ENCODE measurements at places on chromosomes 2 and 18. TPM values are rescaled to one million over a fixed set of nuclear protein-coding genes. Genes with fewer than 3 reads are reported as not detected.

- DNase-seq = no peak
These were observed 284.5 kb downstream of the SS18 start for GRCh38 chr18:25805939-25806338.

- DNase-seq = no peak
These were observed 34.7 kb upstream of the FAM124B start for GRCh38 chr2:224436634-224437033.

DNA sequence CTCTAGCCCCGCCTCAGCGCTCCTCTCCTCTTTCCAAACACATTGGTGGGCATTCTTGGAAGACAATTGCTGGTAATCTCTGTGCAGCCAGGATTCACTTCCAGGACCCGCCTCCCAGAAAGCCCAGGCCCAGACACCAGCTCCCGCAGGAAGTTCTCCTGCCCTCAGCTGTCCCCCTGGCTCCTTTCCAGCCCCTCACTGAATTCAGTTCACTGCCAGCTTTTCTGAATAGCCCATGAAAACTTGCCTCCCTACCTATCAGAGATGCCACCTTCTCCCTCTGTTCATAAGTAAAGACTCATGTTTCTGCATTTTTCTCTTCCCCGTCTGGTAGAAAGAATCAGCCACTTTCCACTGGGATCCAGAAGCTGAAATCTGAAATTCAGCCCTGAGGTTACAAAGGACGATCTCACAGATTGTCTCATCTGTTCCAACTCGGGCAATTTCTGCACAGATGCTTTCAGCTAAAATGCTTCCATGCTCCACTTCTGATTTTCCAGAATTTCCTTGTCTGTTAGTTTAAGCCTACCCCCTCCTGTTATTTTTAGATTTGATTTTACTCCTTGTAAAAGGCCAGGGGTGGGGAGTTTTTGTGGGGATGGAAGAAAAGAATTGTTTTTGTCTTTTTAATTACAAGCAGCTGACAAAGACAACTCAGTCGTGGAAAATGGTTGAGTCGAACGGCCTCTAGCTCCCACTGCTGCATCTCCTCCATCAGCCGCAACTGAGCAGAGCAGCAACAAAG lies 98.1 kb downstream of the SP3 start:
- DNase-seq = no peak

DNA sequence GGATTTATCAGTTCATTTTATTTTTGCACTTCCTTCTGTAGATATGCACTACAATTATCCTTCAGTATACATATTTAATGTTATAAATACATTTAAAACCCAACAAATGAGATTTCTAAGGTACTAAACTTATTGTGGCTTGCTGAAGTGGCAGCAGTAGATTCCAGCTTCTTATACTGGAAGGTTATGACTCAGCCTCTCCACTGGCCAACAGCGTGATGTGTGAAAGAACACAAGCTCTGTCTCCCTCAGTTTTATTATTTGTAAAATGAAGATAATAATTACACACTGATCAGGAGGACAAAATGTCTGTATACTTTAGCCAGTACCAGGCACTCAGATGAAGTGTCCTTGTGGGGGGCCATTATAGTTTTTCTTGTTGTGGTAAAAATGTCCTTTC lies 1147.1 kb downstream of the CNTNAP5 start:
- DNase-seq = no peak

- DNase-seq = no peak
These were observed 104.2 kb downstream of the ACKR3 start for GRCh38 chr2:236673823-236674185.

DNA sequence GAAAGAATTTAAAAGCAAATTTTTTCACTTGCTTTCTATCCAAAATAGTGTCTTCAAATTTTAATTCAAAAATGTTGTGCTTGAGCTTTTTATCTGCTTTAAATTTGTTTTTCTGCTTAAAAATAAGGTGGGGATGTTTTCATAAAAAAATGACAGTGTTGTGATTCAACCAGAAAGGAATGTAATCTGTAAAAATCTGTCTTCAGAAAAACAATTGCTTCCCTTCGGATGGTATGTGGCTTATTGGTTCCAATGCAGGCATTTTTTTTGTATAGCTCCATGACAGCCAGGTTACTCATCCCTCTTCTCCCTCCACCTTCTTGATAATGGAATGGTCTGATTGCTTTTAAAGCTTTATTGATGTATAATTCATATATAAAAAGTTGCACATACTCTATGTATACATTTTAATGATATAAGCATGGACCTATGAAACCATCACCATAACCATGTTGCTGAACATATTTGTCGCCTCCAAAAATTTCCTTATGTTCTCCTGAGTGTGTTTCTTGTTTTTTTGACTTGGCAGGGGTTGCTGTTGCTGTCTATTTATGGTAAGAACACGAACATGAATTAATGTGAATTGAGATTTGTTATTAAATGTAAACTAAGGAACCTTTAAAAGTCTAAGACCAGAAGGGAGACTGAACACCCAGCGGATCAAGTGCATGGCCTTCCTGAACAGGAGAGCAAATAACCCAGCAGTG lies 363.7 kb upstream of the SPHKAP start:
- no peak for DNase-seq

DNA sequence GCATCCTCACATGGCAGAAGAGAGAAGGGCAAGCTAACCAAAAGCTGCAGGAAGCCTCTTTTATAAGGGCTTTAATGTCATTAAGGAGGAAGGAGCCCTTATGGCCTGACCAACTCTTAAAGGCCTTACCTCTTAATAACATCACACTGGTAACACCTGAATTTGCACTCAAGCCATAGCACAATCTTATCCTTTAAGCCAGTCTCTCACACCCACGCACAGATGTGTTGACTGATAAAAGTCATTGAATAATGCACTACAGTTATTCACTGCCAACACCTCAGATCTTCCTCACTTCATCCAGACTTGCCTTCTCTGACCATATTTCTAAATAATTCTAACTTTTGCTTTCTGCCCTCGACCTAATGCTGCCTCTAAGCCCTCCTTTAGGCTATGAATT lies 516.8 kb downstream of the ADCYAP1 start:
- no peak for DNase-seq

The ARHGEF4 gene
- polyA plus RNA-seq = 8.0 TPM

DNA sequence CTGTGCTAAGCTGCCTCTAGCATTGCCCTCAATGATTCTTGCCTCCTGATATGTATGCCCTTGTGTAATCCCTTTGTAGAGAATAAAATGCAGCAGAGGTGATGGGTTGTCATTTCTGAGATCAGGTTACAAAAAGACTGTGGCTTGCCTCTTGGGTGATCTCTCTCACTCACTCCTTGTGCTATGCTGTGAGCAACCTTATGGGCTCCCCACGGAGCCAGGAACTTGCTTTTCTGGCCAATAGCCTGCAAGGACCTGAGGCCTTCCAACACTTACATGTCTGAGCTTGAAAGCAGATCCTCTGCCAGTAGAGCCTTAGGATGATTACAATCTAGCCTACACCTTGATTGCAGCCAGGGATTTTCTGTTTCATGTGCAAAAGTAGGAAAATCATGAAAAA lies 123.1 kb upstream of the XIRP2 start:
- DNase-seq = no peak

The TSPYL6 gene
- 0.04 TPM for polyA plus RNA-seq

GRCh38 chr2:204896146-204896545 lies 350.9 kb downstream of the PARD3B start:
- DNase-seq = no peak

- no peak for DNase-seq
These were observed 2.1 kb downstream of the NDC80 start for GRCh38 chr18:2573408-2573807.

GRCh38 chr2:64866797-64867196 lies 122.4 kb upstream of the SLC1A4 start:
- no peak for DNase-seq

The REG3A gene
- not detected for polyA plus RNA-seq

GRCh38 chr2:193518041-193518817 lies 1323.5 kb upstream of the TMEFF2 start:
- no peak for DNase-seq

GRCh38 chr2:19261061-19261460 lies 97.4 kb downstream of the OSR1 start:
- DNase-seq = no peak

DNA sequence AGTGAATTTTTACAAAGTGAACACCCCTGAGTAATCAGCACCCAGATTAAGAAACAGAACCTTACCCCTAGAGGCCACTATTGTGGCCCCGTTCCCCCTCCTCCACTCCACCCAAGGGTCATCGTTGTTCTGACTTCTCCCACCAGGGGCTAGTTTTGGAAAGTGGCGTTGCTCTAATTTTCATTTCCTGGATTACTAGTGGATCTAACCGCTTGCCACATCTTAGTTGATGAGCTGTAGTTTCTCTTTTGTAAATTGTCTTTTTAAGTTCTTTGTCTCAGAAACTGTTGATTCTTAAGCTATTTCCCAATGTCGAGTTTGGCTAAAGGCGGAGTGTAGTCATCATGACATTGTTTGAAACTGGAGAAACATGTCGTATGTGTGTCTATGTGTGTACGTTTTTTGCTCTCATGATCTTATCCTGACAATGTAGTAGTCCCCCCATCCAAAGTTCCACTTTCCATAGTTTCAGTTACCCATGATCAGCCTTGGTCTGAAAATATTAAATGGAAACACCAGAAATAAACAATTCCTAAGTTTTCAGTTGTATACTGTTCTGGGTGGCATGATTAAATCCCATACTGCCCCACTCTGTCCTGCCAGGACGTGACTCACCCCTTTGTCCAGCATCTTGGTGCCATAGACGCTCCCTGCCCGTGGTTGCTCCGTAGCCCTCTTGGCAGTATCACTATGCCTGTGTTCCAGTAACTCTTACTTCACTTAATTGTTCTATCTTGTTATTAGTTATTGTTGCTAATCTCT lies 71.0 kb upstream of the SP3 start:
- DNase-seq = no peak

The TMEM37 gene
- polyA plus RNA-seq = 46.3 TPM

DNA sequence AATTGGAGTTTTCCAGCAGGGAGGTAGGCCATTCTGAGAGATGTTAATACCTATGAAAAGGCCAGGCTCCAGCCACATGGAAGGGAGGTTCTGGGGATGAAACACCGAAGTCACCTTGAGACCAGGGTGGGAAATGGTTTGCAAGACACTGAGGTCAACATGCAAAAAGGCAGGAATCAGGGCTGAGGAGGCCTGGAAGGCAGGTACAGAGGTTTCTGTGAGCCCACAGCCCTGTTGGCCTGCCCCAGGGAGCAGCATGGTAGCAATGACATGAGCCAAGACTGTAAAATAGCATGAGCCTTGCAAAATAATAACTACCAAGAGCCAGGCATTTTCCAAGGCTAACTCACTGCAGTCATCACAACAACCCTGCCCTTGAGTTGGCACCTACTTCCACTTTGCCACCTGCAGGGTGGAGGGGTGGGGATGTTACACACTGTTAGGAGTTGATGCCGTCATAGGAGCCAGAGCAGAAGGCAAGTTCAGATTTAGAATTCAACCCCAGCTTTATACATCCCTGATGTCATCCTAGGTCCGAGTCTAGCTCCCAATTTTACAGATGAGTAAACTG lies 61.3 kb downstream of the ZBTB7C start:
- no peak for DNase-seq

DNA sequence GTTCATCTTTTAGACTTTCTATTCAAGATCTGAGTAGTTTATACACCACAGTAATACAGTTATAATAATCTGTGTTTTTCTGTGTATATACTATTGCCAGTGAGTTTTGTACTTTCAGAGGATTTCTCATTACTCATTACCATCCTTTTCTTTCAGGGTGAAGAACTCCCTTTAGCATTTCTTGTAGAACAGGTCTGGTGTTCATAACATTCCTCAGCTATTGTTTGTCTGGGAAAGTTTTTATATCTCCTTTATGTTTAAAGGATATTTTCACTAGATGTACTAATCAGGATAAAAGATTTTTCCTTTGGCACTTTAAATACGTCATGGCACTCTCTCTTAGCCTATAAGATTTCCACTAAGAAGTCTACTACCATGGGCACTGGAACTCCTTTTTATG lies 705.5 kb downstream of the SLC4A3 start:
- DNase-seq = no peak

The RPRM gene
- polyA plus RNA-seq = 5.4 TPM

- DNase-seq = no peak
These were observed 14.3 kb downstream of the BCL11A start for GRCh38 chr2:60539140-60539539.

GRCh38 chr2:118854507-118855345 lies 7.3 kb upstream of the EN1 start:
- DNase-seq = no peak

The ASB18 gene
- polyA plus RNA-seq = not detected

DNA sequence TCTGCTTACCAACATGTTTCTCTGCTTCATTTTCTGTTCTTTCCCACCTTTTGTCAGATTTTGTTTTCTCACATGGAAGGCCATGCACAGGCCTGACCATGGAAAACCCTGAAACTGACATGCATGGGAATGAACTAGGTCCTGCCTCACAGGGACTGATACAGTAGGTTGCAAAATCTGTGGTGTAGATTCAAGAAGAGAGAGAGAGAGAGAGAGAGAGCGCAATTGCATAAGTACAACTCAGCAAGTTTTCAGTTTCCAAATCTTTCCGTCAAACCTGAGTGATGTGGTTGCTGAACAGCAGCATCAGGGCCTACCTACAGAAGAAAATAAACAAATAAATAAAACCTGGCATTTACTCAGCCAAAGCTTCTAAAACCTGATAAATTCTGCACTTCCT lies 87.5 kb upstream of the RNF152 start:
- no peak for DNase-seq

The ESCO1 gene
- 26.8 TPM for polyA plus RNA-seq

- no peak for DNase-seq
These were observed 519.8 kb upstream of the ZNF804A start for GRCh38 chr2:184078496-184078895.

DNA sequence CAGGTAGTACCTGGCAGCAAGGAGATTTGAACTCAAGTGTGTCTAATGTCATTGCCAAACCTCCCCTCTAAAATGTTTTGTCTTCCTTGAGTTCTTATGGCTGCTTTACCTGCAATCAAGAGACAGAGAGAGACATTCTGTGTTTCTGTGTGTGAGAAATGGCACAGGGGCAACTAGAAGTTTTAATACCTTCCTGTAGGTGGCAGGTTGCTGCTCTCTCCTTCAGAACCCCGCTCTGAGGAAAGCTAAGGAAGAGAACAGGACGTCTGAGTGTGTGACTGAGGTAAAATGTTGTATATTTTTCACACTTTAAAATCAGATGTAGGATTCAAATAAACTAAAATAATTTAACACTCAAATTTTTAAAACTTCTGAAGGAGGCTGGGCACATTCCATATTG lies 19.2 kb downstream of the DTNA start:
- DNase-seq = no peak

DNA sequence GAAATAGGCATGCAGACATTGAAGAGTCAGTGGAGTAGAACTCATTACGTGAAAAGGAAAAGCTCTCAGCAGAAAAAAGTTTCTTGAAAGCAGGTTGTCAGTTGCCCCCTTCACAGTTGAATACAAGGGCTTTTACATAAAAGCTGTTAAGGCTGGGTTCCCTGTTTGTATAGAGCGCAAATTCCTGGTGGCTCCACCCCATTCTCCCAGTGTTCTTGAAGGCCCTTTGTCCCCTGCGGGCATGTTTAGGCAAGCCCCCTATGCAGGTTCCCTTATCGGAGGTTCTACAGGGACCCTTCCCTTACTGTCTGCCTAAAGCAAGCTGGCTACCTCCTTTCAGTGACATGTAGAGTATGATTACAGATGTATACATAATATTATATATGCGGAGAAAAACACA lies 497.2 kb upstream of the SYT4 start:
- DNase-seq = no peak

Data from right renal pelvis (tissue), 4 donors.